H1 (cell line): ENCODE measurements at places on chromosomes 4 and X. TPM values are rescaled to one million over a fixed set of nuclear protein-coding genes. Genes with fewer than 3 reads are reported as not detected.

GRCh38 chrX:123993904-123994635, 32.6 kb downstream of the STAG2 start:
- DNase-seq, result no peak

DNA sequence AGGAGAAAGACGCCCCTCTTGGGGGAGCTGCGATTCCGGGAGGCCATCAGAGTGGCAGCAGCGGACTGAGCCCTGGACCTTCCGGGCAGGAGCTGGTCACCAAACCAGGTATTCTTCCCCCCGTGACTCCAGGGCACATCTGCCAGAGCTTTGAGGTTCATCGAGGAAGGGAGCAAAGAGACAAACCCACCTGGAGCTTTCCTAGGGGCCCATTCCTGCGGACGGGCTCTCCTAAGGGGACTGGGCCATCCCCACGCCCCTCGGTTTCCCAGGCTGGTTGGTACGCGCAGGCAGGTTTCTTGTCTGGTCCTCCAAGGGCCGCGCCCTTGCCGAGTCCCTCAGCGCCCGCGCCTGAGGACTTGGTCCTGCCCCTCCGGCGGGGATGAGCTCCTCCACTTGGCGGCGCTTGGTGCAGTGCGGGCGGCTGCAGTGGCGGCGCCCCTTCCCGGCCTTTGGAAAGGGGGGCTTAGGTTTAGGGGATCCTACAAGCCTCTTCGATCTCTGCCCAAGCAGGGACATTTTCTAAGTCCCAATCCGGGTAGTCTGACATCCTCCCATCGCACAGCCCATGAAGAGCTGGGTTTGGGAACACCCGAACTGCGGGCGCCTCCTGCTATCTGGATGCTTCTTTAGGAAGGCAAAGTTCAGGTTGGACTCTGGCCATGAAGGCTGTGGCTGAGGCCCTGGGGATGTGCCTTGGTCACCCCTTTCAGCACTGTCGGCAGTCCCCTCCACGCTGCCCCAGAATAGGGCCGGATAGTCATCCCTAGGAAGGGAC, 538 bp downstream of the STBD1 start:
- peak; percentile 85 for DNase-seq

The HTN1 gene
- total RNA-seq, result not detected in 2 replicates

DNA sequence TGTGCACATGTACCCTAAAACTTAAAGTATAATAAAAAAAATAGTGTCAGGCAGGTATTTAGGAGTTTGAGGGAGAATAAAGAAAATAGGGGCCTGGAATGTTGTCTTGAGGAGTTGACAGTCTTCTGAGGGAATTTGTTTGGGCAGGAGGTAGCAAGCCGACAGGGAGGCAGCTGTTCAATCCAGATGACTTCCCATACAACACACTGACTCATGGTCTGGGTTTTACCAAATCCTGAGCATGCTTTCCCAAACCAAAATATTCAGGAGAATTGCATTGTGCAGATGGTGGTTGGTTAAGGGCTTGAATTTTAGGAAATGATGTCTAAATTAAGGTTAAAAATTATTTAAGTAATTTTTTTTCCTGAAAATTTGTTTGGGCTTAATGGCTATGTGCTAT, 430.0 kb downstream of the INPP4B start:
- DNase-seq, result no peak

GRCh38 chr4:170741856-170742255, 652.1 kb upstream of the AADAT start:
- DNase-seq, result no peak

DNA sequence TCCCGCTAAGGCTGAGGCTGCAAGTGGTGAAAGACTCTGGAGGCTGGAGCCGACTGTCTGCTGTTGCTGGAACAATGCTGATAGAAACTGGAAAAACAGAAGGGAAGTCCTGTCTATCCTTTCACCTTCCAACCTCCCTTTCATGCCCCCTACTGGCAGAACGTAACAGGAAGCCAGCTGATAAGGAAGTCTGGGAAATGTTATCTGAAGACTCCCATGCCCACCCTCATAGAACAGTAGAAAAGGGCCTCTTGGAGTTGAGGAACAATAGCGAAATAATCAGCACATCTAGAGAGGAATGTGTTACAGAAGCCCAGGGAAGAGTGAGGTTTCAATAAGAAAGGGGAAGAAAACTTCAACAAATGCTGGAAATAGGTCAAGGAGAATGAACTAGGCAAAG, 117.1 kb upstream of the DKK2 start:
- peak; percentile 58 for DNase-seq

DNA sequence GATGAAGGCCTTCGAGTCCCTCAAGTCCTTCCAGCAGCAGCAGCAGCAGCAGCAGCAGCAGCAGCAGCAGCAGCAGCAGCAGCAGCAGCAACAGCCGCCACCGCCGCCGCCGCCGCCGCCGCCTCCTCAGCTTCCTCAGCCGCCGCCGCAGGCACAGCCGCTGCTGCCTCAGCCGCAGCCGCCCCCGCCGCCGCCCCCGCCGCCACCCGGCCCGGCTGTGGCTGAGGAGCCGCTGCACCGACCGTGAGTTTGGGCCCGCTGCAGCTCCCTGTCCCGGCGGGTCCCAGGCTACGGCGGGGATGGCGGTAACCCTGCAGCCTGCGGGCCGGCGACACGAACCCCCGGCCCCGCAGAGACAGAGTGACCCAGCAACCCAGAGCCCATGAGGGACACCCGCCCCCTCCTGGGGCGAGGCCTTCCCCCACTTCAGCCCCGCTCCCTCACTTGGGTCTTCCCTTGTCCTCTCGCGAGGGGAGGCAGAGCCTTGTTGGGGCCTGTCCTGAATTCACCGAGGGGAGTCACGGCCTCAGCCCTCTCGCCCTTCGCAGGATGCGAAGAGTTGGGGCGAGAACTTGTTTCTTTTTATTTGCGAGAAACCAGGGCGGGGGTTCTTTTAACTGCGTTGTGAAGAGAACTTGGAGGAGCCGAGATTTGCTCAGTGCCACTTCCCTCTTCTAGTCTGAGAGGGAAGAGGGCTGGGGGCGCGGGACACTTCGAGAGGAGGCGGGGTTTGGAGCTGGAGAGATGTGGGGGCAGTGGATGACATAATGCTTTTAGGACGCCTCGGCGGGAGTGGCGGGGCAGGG, 568 bp downstream of the HTT start:
- peak; percentile 79 for DNase-seq

The PAGE2B gene
- total RNA-seq, result not detected in 2 replicates

The RAB40A gene
- 0.09 and 0.17 TPM in 2 replicates for total RNA-seq

GRCh38 chr4:98828801-98829200, 100.1 kb downstream of the EIF4E start:
- DNase-seq, result no peak

The AMOT gene
- total RNA-seq, result 7.1 and 7.9 TPM in 2 replicates

DNA sequence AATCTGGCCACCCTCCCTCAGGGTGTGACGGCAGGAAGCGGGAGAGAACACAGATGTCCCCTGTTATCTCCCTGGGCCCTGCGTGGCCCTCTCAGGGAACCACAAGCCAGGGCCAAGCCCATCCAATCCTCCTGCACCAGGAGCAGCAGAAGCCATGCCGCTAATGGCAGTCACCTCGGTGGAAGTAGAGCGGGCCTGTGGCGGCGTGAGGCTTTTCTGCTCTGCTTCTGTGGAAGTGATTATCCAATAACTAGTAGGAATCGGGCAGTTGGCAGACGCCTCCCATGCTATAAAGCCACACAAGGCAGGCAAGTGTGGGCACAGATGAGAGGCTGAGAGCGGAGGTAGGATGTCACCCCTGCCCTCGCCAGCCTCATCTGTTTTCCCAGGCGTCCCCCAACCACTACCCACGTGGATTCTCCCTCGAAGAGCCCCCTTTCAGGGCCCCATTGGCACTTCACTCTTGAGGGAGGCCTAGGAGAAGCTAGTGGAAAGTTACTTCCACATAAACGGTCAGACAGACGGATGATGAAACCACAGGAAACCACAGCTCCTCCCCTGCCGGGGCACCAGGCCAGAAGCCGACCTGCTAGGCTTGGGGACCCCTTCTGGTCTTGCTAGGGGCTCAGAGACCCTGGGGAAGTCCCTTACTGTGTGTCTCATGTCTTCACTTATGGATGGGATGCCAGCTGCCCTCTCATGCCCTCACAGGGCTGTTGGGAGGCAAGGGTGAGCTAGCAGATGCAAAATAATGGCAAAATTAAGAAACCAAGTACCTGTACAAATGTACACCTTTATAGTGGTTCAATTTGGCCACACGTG, 18.8 kb upstream of the TMSB4X start:
- DNase-seq, result no peak

DNA sequence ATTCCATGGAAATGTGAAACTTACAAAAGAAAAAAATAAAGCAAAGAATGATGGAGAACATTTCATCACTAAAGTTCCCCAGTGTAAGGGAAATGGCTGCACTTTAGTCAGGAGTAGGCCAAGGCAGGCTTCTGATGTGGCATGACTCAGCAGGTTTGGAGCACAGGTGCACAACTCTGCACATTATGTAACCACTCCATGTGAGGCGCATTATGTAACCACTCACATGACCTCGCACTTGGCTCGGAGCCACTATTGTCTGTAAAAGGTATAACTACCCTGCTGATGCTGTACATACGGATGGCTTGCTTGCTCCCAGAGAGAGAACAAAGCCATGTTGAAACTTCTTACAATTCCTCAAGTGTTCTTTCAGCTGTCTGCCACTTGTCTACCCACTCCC, 727.6 kb downstream of the TRAM1L1 start:
- no peak for DNase-seq

- DNase-seq, result no peak
Measured at GRCh38 chr4:172989984-172990820, 178.4 kb upstream of the GALNT7 start.

The PITX2 gene
- 0.44 and 0.67 TPM in 2 replicates for total RNA-seq

The CXCL11 gene
- total RNA-seq, result 0.33 TPM in 1 of 2 replicates, not detected in the other

The CSN1S1 gene
- not detected in 2 replicates for total RNA-seq

DNA sequence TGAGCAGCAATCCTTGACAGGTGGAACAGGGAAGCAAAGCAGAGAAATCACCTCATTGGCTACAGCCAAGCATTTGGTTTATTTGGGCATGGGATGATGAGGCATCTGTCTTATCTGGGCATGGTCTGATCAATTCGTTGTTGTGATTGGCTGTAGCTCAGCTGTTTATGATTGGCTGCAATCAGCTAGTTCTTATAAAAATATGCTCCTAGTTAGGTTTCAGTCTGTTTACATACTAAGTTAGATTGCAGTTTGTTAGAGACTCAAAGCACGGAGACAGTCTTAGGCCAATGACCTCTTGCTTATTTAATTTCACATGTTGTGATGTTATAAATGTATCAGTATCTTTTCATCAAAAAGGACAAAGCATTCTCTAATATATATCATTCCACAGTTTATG, 312.0 kb downstream of the PDGFC start:
- no peak for DNase-seq

The RNF150 gene
- 4.8 and 6.3 TPM in 2 replicates for total RNA-seq

DNA sequence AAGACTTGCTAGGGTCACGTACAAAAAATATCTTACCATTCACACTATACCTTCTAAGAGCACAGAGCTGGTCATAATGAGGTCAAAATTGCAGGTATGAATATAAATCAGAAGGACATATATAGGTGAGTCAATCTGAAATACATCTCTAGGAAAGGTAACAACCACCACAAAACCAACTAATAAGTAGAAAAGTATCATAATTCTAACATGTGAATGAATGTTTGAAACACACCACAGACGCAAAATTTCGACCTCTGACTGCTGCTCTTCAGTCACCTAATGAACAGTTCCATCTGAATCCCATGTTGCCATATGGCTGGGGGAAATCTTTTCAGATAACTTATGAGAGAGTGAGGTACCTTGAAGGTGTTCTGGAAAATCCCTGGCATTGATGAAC, 22.1 kb downstream of the STAP1 start:
- DNase-seq, result no peak

GRCh38 chr4:89413518-89413917, 105.9 kb upstream of the GPRIN3 start:
- no peak for DNase-seq

- no peak for DNase-seq
Measured at GRCh38 chr4:114386637-114387233, 211.9 kb upstream of the UGT8 start.

The GPR119 gene
- total RNA-seq, result not detected in 2 replicates

- DNase-seq, result no peak
Measured at GRCh38 chrX:133633162-133633561, 217.9 kb upstream of the GPC4 start.

DNA sequence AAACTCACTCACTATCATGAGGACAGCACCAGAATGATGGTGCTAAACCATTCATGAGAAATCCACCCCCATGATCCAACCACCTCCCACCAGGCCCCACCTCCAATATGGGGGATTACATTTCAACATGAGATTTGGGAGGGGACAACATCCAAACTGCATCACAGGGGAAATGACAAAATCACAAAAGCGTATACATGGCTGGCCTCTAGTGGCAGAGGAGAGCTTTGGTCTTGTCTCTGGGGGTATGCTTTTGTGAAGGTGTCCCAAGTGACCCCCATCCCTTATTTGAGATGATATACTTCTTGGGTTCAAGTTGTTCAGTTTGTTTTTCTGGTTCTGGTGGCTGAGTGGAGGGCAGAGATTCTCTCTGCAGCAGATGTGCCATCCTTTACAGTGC, 8.5 kb upstream of the SETD7 start:
- no peak for DNase-seq

DNA sequence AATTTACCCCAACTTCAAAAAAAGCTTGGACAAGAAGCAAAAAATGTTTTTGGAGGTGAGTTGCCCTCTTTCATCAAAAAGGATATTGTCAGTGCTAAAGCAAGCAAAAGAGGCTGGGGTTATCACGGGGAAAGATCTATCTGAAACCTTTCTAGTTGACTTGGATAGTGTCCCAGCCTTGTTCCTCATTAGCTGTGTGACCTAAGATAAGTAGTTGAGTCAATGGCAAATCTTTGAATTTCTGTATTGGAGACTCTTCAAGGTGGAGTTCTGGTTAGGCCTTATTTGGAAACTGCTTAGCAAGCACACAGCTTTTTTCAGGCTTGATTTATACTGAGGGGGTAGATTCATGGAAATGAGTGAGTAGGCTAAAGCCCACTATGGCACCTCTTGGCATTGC, 271.6 kb downstream of the GRIA3 start:
- no peak for DNase-seq

DNA sequence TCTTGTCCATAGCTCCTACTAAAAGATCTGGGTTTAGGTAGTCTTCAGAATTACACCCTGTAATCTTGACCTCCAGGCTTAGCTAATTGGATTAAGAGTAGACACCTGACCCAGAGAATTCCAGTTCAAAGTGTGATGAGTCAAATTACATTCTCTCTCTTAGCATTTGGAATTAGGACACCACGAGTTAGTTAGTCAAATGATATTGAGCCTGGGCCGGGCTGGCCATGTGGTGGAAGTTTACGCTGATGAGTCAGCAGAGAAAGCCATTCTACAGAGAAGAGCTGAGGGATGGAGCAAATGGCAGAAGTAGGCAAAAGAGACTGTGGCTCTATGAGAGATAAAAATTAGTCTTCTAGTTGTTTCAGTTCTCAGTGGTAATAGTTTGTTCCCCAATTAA, 31.1 kb downstream of the CEP44 start:
- DNase-seq, result peak; percentile 3

The MAGEA10 gene
- not detected in 2 replicates for total RNA-seq

GRCh38 chr4:100823066-100823992, 305.5 kb upstream of the EMCN start:
- DNase-seq, result no peak

- no peak for DNase-seq
Measured at GRCh38 chr4:110675426-110675825, 52.5 kb upstream of the PITX2 start.
